H1 (cell line): ENCODE measurements at places on chromosomes 4 and X.

DNA sequence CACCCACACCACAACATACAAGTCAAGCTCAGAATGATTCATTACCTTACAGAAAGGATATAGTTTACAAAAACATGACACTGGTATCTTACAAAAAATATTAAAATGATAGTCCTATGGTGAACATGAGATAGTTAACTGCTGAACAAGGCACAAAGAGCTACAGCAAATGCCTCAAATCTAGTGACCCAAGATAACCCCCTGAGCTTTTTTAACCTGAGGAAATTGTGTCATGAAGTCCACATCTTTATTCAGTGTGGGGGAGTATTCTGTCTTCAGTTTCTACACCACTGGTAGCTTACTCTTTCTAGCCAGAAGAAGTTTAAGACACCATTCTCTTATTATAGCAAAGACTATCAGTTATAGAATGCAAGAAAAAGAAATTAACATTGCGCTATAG is 218.7 kb downstream of the MAPK10 start:
- no peak for DNase-seq

GRCh38 chrX:9390121-9390520 is 74.7 kb upstream of the TBL1X start:
- no peak for DNase-seq

DNA sequence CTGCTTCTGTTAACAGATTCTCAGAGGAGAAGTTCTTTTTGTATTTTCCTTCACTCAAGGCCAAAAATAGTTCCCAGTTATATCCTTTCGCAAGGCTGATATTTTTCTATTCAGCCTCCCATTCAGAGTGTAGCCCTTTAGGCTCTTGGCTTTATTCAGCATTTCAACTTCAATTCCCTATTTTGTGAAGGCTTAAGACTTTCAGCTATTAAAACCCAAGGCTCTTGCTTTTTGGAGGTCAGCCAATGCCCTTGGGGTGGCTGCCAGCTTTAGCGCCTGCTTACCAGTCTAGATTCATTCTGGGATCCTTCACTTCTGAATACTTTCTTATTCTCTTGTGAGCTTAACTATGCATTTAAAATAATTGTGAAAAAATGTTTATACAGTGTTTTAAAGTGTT is 57.3 kb upstream of the ADGRA3 start:
- no peak for DNase-seq

DNA sequence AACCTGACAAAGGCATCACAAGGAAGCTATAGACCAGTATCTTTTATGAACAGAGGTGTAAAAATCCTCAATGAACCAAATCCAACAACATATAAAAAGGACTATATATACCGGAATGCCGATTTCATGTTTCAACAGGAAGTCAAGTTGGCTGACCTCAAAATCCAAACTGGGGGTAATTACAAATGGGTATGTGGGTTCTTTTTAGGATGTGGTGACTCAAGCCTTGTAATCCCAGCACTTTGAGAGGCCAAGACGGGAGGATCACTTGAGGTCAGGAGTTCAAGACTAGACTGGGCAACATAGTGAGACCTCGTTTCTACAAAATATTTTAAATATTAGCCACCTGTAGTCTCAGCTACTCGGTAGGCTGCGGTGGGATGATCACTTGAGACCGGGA is 10.4 kb downstream of the PRSS48 start:
- no peak for DNase-seq

- no peak for DNase-seq
Observed at GRCh38 chr4:88900432-88900831, 156.6 kb downstream of the FAM13A start.

DNA sequence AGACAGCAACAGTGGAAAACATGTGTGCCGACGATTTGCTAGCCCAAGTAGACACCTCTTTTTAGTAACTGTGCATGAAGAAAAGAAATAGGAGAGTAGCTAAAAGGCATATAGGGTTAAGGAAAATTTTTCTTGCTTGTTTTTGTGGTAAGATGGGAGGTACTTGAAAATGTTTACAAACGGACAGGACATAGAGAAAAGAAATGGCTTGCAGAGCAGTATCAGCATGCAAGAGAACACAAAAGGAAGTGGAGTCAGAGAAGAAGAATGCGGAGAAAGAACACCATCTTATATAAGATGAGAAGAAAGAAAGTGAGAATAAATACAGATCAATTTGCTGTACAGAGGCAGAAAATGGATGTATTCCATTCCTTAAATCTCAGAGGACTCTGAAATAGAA is 263.7 kb upstream of the ETNPPL start:
- DNase-seq = no peak

DNA sequence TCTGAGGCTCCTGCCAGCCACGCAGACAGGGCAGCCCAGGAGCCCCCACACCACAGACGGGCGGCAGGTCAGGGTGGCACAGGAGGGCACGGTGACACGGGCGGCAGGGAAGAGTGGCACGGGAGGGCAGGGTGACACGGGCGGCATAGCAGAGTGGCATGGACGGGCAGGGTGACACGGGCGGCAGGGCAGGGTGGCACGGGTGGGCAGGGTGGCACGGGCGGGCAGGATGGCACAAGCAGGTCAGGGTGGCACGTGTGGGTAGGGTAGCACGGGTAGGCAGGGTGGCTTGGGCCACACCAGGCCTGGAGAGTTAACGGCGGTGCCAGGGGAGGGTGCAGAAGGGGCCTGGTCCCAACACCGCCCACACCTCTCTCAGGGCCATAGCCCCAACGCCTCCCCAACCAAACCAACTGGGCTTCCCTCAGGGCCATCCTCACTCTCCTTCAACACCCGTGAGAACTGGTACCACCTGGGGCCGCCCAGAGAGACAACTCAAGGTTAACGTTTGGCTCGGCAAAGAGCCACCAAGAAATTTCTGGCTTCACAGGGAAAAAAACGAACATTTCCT is 3.4 kb downstream of the CTBP1 start:
- DNase-seq = no peak

GRCh38 chr4:83851261-83852084 is 315.6 kb downstream of the GPAT3 start:
- DNase-seq = peak; percentile 85

- no peak for DNase-seq
Observed at GRCh38 chrX:137031039-137031438, 2.8 kb downstream of the GPR101 start.

DNA sequence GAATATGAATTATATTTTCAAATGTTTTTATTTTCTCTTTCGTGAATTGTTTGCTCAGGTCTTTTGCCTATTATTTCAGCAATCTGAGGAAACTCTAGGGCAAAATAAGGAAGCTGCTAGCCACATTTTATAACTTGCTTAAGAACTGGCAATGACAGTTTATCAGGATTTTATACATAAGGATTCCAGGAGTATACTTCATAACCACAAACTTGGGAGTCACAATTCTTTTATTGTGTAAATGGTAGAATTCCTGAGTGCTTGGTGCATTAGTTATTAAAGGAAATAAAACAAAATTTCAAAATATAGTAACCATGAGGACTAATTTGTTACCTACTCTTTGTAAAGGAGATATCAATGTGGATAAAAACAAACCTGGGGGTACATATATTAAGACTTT is 54.4 kb downstream of the PALLD start:
- no peak for DNase-seq

GRCh38 chr4:47560682-47561081 is 75.6 kb downstream of the ATP10D start:
- no peak for DNase-seq

GRCh38 chr4:167595898-167596297 is 361.6 kb upstream of the SPOCK3 start:
- no peak for DNase-seq

DNA sequence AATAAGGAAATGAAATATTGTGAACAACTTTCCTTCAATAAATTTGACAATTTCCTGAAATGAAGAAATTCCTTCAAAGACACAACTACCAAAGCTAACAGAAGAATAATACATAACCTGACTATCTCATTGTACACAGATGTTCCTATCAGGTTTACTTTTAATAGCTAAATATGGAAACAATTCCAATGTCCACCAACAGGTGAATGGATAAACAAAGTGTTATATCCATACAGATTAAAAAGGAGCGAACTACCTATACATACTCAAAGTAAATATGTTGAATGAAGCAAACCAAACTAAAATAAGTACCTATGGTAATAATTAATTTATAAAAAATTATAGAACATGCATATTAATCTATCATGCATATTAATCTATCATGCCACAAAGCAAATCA is 554.9 kb downstream of the PPP4R3C start:
- no peak for DNase-seq

DNA sequence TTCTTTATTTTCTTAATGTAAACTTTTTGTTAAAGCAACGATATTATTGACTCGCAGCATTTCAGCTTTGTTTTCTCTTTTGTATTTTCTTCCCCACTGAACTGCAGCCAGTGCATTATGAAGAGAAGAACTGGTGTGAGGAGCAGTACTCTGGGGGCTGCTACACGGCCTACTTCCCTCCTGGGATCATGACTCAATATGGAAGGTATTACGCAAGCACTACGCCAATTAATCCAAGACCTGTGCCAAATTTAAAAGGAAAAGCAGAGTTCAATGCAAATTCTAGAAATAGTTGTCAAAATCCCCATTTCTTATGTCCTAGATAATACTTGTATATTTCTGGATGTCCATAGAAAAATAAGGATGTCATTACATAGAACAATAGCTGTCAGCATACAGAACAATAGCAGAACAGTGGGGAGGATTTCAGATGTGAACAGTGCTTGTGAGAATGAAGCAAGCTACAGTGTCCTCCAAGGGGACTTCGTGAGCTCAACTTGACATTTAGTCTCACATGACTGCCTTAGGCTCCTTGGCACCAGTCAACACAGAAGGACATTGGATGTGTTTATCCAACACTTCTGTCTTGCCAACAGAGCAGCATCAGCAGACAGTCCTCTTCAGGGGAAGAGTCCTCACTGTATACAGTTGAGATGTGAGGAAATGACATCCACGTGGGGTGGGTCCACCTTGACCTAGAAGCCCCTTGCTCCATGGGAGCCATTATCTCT is 85.9 kb downstream of the MAOA start:
- DNase-seq = no peak

DNA sequence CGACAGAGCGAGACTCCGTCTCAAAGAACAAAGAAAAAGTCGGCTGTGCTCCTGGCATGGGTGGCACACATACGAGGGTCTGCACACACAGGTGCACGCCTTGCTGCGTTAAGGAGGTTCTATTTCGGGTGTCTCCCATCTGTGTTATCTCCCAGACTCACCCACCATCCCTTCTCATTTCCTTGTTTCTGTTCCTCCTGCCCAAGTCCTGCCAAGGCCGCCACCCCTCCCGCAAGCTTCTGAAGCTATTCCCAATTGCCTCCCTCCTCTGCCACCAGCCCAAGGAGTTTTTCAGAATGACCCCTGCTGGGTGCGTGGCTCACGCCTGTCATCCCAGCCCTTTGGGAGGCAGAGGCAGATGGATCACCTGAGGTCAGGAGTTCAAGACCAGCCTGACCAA is 6.0 kb upstream of the IL3RA start:
- no peak for DNase-seq

DNA sequence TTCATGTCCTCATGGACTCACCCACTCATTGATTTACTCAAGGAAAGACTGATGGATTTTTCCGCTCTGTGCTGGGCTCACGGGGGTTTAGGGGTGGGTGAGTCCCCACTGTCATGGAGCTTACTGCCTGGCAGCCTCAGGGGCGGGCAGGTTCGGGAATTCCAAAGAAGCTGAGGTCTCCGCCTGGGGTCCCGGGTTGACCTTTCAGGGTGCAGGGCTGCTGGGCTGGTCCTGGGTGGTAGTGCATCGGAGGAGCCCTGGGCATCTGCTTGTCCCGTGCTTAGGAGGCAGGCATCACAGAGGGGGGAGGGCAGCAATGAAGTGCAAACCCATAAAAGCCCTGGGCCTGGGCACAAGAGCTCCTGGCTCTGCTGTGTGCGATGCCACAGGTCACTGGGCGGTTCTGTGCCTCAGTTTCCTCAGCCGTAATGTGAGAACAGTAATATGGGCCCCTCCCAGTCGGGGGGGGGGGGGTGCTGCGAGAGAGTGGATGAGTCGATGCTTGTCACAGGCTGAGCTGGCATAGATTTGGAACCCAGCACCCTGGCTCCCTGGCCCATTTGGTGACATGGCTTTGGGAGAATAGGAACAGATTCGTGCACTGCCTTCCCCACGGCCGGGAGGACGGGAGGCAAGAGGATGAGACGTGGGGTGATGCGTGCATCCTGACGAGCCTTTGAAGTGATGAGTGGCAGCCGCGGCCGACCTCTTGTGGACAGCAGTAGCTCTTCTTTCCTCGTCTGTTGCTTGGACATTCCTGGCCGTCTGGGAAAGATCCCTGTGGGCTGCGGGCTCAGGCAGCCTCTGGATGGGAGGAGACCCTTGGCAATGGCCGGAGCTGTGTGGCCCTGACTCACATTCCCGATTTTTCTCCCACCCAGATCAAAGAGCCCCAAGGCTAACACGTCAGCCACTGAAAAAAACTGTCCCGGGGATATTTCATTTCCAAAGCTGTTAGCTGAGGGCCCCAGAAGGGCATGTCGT is 42.0 kb downstream of the PSAPL1 start:
- no peak for DNase-seq

GRCh38 chr4:133891011-133891410 is 310.6 kb downstream of the PABPC4L start:
- no peak for DNase-seq

DNA sequence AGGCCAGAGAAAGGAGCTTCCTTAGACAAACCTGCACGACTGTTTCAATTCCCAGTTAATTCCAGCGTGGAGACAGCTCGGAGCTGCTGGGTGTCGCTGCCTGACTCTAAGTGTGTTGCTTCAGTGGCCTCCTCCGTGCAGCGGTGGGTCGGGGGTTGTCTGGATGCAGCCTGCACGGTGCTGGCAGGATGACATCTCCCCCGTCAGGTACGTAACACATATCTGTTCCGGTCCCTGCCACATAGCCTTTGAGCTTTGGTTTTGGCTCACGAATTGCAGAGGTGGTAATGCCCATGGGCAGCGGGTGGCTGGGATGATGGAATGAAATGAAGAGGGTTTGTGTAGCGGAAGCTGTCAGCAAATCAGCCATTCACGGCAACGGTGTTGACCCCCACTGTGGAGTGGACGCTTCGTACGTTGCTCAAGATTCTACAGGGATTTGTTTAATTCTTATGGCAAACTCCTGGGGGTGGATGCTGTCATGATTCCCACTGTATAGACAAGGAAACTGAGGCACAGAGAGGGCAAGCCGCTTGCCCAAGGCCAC is 33.7 kb upstream of the HMX1 start:
- DNase-seq = no peak
